ENCODE measurements at places on chromosomes 1 and 21.

DNA sequence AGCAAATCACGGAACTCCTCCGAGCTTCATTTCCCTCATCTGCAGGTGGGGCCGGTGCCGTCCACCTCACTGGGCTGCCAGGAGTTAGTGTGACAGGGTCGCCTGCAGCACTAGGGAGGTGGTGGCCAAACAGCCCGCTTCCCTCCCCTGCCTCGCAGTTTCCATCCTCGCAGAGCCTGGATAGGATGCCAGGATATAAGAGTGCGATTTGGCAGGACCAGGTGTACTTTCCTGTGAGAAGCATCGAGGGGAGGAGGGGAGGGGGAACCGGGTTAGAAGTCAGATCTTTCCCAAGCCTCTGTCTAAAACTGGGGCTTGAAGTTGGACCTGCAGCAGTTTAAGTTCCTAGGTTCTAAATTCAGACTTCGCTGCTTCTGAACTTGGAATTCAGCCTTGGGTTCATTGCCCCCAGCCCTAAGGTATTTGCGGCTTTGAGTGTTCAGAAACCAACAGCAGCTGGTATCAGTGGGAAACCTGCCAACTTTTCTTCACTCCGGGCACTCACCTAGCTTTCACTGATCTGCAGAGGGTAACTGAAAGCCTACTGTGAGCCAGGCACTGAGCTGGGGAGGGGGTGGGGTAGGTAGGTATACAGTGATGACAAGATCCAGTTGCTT lies 1.7 kb upstream of the JUN start:
- DNase-seq: no peak

- DNase-seq: no peak
Observed at GRCh38 chr1:14160781-14161180, 437.7 kb upstream of the KAZN start.

GRCh38 chr1:23004112-23004511 lies 11.5 kb downstream of the TEX46 start:
- DNase-seq: no peak

DNA sequence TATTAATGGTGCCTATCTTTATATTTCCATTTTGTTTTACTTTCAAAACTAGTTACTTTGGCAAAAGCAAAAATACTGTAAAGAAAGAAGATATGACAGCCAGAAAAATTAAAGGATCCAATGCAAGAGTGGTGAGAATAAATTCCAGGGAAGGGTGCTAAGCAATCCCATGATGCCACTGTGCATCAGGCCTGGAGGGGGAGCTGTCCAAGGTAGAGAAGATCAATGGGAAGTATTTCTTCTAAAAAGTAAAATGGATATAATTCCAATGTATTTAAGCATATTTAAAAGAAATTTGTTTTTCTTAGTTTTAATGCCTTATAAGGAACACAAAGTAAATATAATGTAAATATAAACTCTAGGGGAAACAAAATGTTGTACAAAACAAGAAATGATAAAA lies 1382.2 kb upstream of the B3GALT2 start:
- no peak for DNase-seq

- no peak for DNase-seq
Observed at GRCh38 chr1:29379443-29380073, 143.2 kb downstream of the PTPRU start.

DNA sequence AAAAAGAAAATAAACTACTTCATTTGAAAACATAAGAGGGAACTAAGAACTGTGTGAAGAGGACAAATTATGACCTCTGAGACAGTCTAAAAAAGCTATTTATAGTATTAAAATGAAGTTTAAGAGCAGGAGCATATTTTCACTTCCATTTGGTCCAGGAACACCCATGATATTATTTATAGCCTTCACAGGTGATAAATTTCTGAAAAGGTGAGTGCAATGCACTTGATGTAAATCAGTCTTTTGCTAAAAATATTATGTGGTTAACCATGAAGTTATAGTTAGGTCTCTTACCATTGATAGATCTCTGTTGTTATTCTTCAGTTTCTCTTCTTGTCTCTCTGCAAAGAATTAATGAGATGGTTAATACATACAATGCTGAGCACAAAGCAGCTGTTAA lies 14.7 kb downstream of the TMCO1 start:
- DNase-seq: no peak

DNA sequence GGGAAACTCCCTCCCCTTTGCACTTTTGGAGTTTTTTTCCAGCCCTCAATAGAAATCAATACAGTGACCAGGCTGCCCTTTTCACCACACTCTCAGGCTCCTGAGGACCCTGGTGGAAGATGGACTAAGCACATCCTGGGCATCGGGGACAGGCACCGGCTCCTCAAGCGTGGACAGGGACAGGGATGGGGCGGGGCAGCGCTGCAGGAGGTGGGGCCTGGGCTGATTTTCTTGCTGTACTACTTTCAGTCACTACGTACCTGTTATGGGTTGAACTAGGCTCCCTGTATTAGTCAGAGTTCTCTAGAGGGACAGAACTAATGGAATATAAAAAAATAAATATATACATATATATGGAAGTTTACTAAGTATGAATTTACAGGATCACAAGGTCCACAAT lies 2.5 kb downstream of the MX2 start:
- no peak for DNase-seq

GRCh38 chr1:203702130-203702577 lies 62.8 kb upstream of the LAX1 start:
- peak; percentile 28 for DNase-seq

DNA sequence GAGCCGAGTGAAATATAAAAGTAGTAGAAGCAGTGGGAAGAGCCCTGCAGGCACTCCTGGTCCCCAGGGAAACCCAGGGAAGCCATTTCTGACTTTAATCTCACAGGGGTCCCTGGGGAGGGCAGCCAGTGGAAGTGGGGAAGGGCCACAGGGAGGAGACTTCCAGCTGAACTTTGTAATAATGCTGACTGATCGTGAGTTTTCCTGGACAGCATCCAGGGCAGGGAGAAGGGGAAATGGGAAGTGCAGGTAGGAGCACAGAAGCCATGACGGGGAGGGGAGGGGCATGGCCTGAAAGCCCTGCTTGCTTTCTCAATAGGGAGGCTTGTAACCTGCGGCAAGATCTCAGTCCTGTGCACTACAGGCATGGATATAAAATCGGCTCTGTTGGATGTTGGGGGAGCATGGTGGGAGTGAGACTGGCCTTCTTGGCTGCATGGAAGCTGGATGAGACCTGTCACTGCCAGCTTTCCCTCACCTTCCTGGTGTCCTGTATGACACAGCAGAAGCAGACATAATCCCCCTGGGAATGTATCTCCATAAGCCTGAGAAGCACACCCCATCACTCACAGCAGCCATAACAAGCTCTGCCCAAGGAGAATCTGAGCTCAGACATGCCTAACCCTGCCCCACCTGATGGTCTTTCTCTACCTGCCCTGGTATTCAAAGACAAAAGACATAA lies 15.1 kb upstream of the MX1 start:
- DNase-seq: no peak

- DNase-seq: no peak
Observed at GRCh38 chr1:106225403-106225802, 831.1 kb upstream of the PRMT6 start.

- no peak for DNase-seq
Observed at GRCh38 chr1:178161516-178161915, 67.6 kb downstream of the RASAL2 start.

DNA sequence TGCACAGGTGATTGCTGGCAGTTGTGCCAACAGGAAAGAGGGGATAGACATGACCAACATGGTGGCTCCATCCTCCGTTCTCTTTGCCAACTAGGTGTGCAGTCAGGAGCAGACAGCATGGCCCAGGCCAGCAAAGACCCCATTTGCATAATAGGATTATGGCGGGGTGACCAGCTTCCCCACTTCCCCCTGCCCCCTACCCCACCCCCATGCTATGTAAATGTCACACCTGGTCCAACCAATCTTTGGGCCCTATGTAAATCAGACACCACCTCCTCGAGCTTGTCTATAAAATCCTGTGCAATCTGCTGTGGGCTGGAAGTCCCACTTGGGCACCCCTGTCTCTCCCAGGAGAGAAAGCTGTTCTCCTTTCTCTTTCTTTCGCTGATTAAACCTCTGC lies 146.0 kb downstream of the SLC30A10 start:
- no peak for DNase-seq

- no peak for DNase-seq
Observed at GRCh38 chr1:180643693-180644092, 11.9 kb downstream of the XPR1 start.

DNA sequence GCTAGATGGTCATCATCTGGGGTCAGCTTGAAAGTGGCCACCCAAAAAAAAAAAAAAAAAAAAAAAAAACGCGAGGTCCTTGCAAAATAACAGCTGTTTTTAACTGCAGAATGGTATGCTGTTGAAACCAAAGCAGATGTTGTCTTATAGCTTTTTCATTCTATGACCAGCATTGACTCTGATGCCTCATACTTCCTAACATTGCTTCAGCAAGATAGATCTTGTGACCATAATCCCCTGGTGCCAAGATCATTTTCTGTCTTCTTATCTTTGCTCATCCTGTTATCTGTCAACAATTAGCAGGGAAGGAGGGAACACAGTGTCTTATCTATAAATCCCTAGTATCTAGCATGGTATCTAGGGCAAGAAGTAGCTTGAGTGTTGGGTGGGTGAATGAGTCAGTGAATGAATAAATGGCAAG lies 181.5 kb downstream of the PLPP3 start:
- DNase-seq: no peak

- no peak for DNase-seq
Observed at GRCh38 chr1:29245876-29246275, 9.6 kb downstream of the PTPRU start.

- DNase-seq: no peak
Observed at GRCh38 chr1:178004926-178005391, 35.1 kb upstream of the SEC16B start.

GRCh38 chr1:204493984-204494280 lies 673 bp downstream of the PIK3C2B start:
- DNase-seq: peak; percentile 42

GRCh38 chr1:156912861-156913808 lies 7.3 kb upstream of the LRRC71 start:
- DNase-seq: no peak

DNA sequence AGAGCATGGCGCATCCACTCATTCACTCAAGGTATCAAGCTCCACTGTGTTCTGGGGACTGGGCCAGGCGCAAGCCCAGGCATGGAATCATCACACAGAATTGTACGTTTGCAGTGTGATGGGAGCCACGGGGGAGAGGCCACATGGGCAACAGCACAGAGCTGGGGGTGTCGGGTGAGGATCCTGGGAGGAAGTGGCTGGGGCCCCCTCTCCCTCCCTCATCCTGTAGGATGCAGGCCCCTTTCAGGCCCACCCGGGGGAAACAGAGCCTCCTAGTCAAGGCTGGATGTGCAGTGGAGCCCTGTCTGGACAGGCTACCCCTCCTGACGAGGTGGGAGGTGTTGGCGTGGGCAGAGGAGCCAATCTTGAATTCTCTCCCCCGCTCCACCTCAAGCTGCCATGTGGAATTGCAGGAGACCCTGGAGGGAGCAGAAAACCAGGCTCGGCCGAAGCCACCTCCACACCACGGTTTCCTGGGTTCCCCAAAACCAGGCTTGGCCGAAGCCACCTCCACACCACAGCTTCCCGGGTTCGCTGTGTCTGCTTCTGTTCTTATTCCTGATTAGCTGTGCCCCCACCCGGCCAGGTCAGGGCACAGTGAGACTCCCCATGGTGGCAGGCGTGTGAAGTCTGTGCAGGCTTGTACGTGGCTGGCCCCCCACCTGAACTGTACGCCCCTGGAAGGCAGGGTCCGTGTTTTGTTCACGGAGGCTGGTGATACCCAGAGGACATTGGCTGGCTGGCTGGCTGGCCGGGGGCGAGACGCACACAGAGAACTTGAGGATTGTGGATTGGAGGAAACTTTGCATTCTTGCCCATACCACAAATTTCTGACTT lies 4.2 kb upstream of the C1orf174 start:
- no peak for DNase-seq

GRCh38 chr1:14236097-14236496 lies 362.4 kb upstream of the KAZN start:
- DNase-seq: no peak

DNA sequence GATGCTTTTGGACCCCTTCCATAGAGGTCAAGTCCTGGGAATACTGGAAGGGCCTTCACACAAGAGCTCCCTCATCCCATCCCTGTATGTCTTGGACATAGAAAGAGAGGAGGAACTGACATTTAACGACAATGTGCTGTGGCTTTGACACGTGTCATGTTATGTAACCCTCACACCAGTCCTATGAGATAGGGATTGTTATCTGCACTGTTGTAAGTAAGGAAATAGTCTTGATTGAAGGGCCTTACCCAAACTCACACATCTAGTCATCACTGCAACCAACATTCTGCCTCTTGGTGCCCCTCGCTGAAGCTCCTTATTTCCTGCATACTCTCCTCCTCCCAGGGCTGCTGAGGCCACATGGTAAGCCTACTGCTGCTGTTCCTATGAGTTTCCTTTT lies 63.7 kb upstream of the ANGPTL1 start:
- DNase-seq: no peak

DNA sequence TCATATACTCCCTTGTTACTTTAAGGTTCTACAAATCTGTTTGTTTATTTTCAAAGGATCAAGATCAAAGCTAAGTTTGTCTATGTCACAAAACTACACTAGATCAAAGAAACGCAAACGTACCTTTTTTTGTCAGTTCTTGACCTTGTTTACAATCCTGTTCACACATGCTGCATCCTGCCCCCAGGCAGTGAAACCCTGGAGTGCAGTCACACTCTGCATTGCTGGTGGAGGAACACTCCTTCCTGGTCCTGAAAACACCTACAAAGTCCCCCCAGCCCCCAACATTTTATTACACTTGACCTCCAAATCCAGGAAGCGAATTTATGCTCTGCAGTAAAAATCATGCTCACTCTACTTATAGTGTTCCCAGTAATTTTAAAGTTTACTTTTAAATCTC lies 2.6 kb downstream of the TNFRSF9 start:
- no peak for DNase-seq

DNA sequence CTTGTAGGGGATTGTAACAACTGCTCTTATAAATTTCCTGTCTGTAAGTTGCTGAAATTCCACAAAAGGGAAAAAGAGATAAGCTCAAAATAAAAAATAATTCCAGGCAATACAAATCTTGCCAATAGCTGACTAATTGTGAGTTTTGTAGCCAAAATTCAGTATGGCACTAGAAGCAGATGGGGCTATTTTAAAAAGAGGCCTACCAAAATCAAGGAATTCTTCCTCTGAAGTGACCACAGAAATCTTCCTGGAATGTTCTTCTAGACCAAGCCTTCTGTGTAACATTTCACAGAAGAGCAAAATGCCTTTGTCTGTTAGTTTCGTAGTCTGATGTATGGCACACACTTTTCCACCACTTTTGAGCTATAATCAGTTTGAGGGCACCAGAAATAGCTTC lies 127.6 kb downstream of the CYYR1 start:
- DNase-seq: no peak

- no peak for DNase-seq
Observed at GRCh38 chr1:33897092-33897725, 33.3 kb downstream of the HMGB4 start.

- DNase-seq: no peak
Observed at GRCh38 chr1:183735069-183735860, 69.7 kb upstream of the RGL1 start.

All from amygdala (tissue), 56 donors.